Activated T-cell treated with anti-CD3 and anti-CD28 coated beads for 24 hours (primary cell): ENCODE measurements at places on chromosomes 13 and 19.

- no peak for DNase-seq
These were observed 231.4 kb downstream of the UQCRFS1 start for GRCh38 chr19:28981518-28981917.

GRCh38 chr19:15453906-15454860 is 4.4 kb upstream of the WIZ start:
- no peak for DNase-seq

DNA sequence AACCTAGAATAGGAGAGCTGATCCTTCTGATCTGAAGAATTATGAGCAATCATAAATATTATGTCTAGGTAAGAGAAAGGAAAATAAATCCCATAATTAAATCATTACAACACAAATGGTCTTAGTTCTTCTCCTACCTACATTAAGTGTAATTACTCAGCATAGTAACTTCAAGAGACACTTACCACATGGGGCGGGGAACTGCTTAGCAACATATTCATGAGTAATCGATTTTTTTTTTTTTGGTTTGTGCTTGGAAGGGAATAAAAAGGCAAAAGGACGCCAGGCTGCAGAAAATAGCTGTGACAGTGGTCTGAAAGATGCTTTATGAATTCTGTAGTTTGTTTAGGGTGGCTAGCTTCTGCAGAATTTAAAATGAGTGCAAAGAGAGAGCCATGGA is 103.3 kb upstream of the HTR2A start:
- DNase-seq: no peak

- no peak for DNase-seq
These were observed 1674.2 kb downstream of the PCDH9 start for GRCh38 chr13:65555962-65556361.

DNA sequence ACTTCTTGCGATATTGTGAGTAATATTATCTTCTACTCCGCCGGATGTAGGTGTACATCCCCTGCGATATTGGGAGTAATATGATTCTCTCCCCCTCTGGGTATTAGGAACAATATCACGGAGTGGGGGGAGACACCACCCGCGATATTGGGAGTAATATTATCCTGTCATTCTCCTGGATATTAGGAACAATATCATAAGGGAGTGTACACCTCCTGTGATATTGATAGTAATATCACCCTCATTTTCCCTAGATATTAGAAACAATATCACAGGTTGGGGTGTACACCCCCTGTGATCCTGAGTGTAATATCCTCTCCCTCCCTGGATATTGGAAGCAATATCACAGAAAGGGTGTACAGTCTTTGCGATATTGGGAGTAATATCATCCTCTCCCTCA is 64.3 kb upstream of the CEACAM21 start:
- no peak for DNase-seq

- no peak for DNase-seq
These were observed 14.1 kb downstream of the PRAM1 start for GRCh38 chr19:8488365-8488764.

GRCh38 chr19:36773223-36773579 is 594 bp upstream of the ZNF850 start:
- DNase-seq: no peak

- DNase-seq: no peak
These were observed 9.4 kb upstream of the SBK3 start for GRCh38 chr19:55554741-55555152.

DNA sequence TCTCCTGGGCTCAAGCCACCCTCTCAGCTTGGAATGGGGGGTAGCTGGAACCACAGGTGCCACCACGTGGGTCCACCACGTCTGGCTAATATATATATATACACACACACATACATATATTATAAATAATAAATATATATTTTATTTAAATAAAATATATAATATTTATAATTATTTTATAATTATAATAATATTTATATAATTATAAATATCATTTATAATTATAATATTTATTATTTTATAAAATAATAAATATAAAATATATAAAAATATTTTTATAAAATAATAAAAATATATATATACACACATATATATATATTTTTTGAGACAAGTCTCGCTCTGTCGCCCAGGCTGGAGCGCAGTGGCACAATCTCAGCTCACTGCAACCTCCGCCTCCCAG is 2.4 kb downstream of the ELANE start:
- no peak for DNase-seq

DNA sequence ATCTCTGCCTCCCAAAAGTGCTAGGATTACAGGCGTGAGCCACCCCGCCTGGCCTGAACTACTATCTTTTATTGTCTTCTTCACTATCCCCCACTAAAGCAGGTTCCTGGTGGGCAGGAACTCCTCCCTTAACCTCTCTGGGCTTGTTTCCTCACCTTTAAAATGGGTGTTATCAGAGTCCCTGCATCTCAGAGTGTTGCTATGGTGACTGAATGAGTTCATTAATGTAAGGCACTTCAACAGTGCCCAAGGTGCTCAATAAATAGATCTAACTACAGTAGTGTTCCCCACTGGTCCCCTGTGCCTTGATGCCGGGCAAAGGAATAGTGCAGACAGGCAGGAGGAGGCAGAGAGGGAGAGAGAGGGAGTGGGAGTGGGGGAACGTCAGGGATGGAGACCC is 20.5 kb downstream of the CCDC97 start:
- no peak for DNase-seq

GRCh38 chr19:51318687-51319648 is 7.5 kb downstream of the IGLON5 start:
- DNase-seq: no peak

- DNase-seq: no peak
These were observed 933 bp downstream of the ARHGEF7 start for GRCh38 chr13:111115965-111116521.

GRCh38 chr13:88104576-88104975 is 433.4 kb downstream of the SLITRK5 start:
- no peak for DNase-seq
